ENCODE measurements at places on chromosomes 1 and 21.
A peak's percentile ranks its signal among the peaks of the same experiment; 100 is the strongest.

GRCh38 chr1:108557296-108557695 lies 2.6 kb upstream of the EEIG2 start:
- no peaks in the 10 kb centered on the region for H3K4me1 ChIP-seq
- H3K27ac ChIP-seq: no peak overlapping the region

DNA sequence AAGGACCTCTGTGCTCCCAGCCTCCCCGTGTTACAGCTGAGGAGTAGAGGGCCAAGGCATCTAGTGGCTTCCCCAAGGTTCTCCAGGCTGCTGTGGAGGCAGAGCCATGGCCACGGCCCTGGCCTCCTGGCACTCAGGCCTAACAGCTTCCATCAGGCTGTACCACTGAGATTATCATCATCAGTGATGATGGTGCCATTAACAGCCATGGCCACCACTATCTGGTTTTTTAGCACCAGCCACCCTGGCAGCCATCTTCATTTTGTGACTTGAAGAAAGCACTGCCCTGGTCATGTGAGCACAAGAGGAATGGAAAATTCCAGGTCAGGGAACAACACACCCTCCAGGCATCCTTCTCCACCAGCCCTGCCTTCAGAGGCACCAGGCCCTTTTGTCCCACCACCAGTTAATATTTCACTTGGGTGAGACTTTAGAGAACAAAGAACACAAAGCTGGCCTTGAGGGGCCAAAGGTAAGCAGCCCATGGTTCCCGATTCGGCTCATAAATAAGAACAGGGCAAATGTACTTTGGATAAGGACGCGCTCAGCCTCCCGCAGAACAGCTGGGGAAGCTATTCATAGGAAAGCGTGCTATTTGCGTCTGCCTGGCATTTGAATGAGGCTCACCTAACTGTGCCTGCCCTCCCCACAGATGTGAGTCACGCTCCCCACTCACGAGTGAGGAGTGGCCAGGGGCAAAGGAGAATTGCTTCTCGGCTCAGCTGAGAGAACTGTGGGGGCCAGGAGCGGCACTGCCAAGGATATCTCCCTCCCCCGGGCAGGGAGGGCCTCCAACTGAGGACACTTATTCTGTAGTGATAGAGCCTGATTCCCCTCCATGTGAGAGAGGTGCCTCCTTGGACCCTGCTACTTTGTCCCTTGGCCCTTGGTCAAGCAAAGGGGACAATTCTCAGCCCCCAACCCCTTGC lies 95.6 kb downstream of the CD58 start:
- DNase-seq: no peak
- no peak overlapping the region for H3K4me3 ChIP-seq
- H3K27ac ChIP-seq: peak overlapping the region; percentile 8
- no peaks in the 10 kb centered on the region for H3K4me1 ChIP-seq
- no peaks in the 10 kb centered on the region for H3K27me3 ChIP-seq

DNA sequence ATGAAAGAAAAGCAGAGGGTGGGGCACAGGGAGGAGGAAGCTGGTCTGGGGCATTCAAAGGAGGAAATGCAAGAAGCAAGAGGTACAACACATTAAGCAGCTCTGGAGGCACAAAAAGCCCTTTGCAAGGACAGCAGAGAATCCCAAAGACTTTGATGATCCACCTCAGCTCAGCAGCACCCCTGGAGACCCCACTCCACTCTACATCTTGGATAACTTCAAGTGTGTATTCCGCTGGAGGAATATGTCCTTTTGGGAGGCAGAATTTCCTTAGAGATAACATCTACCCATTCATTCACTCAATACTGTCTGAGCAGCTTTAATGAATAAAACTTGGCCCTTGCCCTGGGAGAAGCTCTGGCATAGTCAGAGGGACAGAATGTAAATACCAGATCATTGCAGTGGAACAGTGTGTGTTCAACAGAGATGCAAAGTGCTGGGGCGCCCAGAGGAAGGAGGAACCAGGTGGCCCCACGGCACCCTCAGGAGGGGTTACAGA lies 599.7 kb downstream of the KIF26B start:
- no peaks in the 10 kb centered on the region for H3K4me1 ChIP-seq
- H3K36me3 ChIP-seq: no peaks in the 10 kb centered on the region
- DNase-seq: no peak
- no peaks in the 10 kb centered on the region for H3K27me3 ChIP-seq
- H3K27ac ChIP-seq: no peak overlapping the region
- no peak overlapping the region for H3K4me3 ChIP-seq

GRCh38 chr1:47262787-47263413 lies 30.9 kb upstream of the TAL1 start:
- H3K27me3 ChIP-seq: no peaks in the 10 kb centered on the region
- H3K4me1 ChIP-seq: no peaks in the 10 kb centered on the region
- H3K27ac ChIP-seq: no peak overlapping the region
- H3K4me3 ChIP-seq: no peak overlapping the region

GRCh38 chr1:159266832-159267231 lies 35.3 kb upstream of the FCER1A start:
- H3K36me3 ChIP-seq: no peaks in the 10 kb centered on the region
- H3K4me1 ChIP-seq: no peaks in the 10 kb centered on the region
- H3K27me3 ChIP-seq: no peaks in the 10 kb centered on the region
- no peak overlapping the region for H3K4me3 ChIP-seq

DNA sequence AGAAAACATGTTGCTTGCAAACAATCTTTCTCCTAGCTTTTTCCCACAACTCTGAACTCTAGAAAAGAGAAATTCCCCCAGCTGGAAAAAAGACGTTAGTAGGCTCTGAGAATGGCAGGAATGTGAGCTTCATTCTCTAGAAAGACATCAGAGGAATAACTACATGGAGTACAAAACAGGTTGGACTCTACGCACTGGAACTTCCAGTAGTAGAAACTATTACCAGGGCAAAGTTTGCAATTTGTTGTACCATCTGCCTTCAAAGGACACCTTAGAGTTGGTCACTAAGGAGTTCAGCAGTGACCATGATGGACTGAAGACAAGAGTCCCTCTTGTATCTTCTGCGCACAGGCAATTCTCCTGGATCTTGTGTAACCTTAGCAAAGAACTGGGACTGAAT lies 60.9 kb downstream of the SLC35D1 start:
- no peaks in the 10 kb centered on the region for H3K4me1 ChIP-seq
- no peaks in the 10 kb centered on the region for H3K36me3 ChIP-seq
- DNase-seq: no peak

- no peaks in the 10 kb centered on the region for H3K36me3 ChIP-seq
- H3K4me1 ChIP-seq: peaks cover 23% of the 10 kb centered on the region
- no peak for DNase-seq
- no peaks in the 10 kb centered on the region for H3K27me3 ChIP-seq
- peak overlapping the region; percentile 86 for H3K27ac ChIP-seq
Observed at GRCh38 chr1:227315629-227316346, 2.5 kb downstream of the CDC42BPA start.
